Foreskin keratinocyte (primary cell): ENCODE measurements at places on chromosomes 5 and 9. TPM values are rescaled to one million over a fixed set of nuclear protein-coding genes. Genes with fewer than 3 reads are reported as not detected.
A peak's percentile ranks its signal among the peaks of the same experiment; 100 is the strongest.

KLF9 gene
- 2.0 TPM in 2 replicates for polyA plus RNA-seq

DNA sequence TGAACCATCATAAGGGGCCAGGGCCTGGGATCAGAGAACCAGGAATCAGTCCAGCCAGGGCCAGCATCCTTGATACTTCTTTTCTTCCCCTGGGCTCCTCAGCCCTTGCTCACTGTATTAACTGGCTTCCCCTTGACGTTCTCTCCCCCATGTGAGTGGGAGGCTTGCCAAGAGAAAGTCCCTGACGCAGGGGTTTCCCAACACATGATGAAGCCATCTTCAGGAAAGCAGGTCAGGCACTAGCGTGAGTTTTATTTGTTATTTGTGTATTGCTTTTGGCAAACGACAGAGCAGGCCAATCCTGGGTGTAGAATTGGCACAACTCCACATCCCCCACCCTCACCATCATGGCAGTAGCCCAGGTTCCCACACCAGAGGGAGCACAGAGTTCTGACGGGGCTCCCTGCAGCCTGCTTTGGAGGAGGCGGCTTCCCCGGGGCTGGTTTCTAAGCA lies 165.5 kb upstream of the NFIL3 start:
- no peak for DNase-seq

DNA sequence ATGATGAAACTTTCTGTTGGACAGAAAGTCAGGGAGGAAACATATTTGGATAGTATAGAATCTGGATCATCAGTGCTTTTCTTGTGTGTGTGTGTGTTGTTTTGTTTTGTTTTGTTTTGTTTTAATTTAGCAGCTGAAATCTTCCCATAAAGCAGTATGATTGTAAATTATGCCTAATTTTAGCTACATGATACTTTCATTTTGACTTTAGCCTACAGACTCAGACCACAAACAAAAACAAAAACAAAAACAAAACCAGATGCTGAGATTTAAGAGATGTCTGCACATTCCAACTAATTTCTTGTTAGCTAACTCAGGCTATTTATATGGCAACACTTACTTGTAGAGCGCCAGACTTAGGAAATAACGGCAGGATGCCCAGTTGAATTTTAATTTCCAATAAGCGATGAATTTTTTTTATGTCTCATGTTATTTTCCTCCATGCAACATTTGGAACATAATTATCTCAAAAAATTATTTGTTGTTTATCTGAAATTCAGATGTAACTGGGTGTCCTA lies 119.5 kb upstream of the TRPC7 start:
- no peak for DNase-seq

- DNase-seq = no peak
Measured at GRCh38 chr9:98556511-98556910, 152.2 kb downstream of the GABBR2 start.

MRPS27 gene
- 45.1 and 51.7 TPM in 2 replicates for polyA plus RNA-seq

UNC13B gene
- polyA plus RNA-seq = 4.4 and 5.3 TPM in 2 replicates

DNA sequence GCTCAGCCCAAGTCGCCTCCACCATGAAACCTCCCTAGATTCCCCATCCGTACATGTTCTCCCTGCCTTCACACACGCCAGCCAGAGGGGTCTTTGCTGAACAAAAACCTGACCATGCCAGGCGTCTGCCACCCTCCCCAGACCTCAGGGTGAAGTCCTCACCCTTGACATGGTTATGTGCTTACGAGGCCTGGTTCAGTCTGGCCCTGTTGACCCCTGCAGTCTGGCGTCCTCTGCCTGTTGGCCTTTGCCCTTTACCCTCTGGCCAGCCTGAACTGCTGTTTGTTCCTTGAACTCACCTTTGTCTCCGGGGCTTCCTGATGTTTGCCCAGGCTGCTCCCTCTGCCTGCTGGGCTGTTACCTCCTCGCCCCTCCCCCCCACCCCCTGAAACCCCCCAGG lies 29.8 kb downstream of the NCS1 start:
- DNase-seq = no peak

HAUS6 gene
- 5.2 and 7.2 TPM in 2 replicates for polyA plus RNA-seq

- DNase-seq = no peak
Measured at GRCh38 chr9:111945216-111945615, 48.6 kb downstream of the UGCG start.

- DNase-seq = peak; percentile 19
Measured at GRCh38 chr5:9775339-9775738, 145.2 kb upstream of the TAS2R1 start.

DNA sequence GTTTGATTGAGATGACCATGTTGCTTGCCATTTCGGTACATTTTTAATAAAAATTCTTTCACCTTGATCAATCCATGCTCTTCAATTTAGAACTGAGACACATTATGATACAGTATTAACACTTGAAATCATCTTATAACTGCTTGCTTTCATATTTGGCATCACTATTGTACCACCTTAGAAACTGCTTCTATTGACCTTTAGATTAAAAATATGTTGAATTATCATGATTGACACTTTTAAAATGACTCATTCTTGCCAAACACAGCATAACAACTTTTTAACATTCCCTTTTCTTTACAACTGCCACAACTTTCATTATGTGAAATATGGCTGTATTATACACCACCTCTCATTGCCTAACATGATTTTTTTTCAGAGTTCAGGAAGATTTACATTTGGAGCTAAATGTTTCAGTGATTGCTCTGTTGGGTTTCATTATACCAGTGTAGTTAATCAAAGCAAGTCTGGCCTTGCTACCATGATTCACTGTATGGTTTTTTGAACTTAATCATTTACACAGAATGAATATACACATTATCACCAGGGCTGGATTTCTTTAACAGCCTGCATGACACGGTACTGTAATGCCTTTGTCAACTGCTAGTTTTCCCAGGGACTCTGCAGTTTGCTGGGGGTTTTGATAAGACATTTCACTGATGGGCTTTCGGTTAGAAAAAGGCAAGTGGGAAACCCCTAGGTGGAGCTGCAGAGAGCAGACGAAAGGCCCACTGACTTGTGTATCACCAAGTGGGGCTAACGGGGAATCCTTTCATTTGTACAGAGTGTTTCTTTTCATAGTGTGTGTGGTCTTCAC lies 93.6 kb upstream of the TLE4 start:
- peak; percentile 89 for DNase-seq

- DNase-seq = no peak
Measured at GRCh38 chr5:141839015-141839513, 39.1 kb downstream of the PCDH1 start.

- no peak for DNase-seq
Measured at GRCh38 chr5:1401536-1402138, 43.6 kb downstream of the SLC6A3 start.

- no peak for DNase-seq
Measured at GRCh38 chr9:110655754-110656641, 12.6 kb upstream of the MUSK start.

PFN3 gene
- polyA plus RNA-seq = not detected in 2 replicates

SOX30 gene
- polyA plus RNA-seq = 0.02 TPM in 1 of 2 replicates, not detected in the other

PCDHA11 gene
- polyA plus RNA-seq = not detected in 2 replicates

- DNase-seq = peak; percentile 20
Measured at GRCh38 chr9:5008202-5008601, 23.1 kb downstream of the JAK2 start.

DNA sequence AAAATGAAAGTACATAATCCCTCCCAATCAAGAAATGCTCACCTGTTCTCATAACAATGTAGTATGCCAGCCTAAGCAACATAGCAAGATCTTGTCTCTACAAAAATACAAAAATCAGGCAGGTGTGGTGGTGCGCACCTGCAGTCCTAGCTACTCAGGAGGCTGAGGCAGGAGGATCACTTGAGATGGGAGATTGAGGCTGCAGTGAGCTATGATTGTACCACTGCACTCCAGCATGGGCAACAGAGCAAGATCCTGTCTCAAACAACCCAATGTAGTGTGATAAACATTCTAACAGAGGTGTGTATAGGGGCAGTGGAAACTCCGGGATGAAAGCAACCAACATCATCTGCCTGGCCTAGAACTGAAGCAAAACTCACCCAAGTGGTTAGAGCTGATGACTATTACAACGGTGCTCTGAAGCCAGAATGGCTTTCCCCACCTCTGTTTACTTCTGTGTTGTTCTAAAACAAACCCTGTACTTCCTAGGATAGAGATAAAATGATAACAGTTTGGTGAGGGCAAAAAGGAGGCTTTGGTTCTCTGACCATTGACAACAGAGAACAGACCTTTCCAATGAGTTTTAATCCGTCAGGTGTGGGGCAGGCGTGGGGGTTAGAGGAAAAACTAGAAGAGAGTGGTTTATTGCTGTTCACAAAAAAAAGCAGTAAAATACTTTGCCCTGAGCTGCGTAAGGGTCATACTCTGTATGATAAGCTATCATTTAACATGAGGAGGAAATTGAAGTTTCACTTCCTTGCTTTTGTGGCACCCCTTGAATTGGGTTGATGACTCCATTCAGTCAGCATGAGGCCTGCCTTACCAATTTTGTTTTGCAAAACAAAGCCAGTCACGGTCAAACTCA lies 18.9 kb downstream of the WNT8A start:
- DNase-seq = no peak

DNA sequence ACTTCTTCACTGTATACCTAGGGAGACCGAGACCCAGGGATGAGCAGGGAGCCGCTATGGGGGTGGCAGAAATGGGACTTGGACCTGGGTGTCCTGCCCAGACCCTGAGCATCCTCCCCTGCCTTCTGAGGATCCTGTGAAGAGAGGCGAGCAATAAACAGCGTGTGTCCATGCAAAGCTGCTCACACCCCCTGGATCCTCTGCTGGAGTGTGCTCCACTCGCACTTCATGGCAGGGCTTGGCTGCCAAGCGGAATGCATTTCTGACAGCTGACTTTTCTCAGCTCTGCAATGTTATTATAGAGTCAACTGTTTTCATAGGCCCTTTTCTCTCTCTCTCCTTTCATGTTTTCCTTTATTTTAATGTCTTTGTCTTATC lies 31.0 kb upstream of the ALDH1B1 start:
- no peak for DNase-seq

DOLPP1 gene
- 17.9 and 21.0 TPM in 2 replicates for polyA plus RNA-seq

PPP1R2B gene
- 0.03 TPM in 1 of 2 replicates, not detected in the other for polyA plus RNA-seq

AGTPBP1 gene
- 3.0 and 3.2 TPM in 2 replicates for polyA plus RNA-seq

SLC34A3 gene
- polyA plus RNA-seq = not detected in 2 replicates

DNA sequence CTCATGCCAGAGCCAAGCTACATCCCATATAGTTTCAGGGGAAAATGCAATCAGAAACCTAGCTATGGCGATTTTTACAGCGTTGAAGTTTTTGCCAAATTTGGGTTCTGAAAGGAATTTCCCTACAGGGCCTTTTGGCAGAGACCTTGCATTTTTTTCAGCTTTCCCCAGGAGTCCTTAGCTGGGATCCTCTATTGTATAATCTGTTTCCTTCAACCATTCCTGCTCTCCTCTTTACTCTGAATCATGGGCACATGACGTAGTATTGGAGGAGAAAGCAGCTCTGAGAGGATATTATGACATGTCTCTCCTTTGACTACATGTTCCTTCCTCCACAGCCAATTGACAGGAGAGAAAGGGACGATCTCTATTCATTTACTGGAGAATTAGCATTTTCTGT lies 118.5 kb upstream of the ERCC6L2 start:
- peak; percentile 19 for DNase-seq

- DNase-seq = no peak
Measured at GRCh38 chr5:151574444-151574996, 16.6 kb downstream of the FAT2 start.

DNA sequence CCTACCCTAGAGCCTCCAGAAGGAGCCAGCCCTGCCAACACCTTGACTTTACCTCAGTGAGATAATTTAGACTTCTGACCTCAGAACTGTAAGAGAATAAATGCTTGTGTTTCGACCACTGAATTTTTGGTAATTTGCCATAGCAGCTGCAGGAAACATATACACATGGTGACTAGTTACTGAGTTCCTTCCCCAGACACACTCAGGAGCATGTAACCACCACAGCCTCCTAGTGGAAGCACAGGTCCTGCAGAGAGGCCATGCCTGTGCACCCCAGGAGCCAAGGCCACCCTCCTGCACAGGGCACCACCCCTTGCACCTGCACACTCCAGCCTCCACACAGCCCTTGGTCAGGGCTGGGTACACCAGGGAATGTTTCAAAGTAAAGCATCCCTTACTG lies 7.6 kb upstream of the CAMSAP1 start:
- no peak for DNase-seq

GRCh38 chr5:138212828-138213160 lies 329 bp downstream of the CDC23 start:
- DNase-seq = no peak

MTMR12 gene
- polyA plus RNA-seq = 4.5 and 5.7 TPM in 2 replicates
